Stimulated activated CD8-positive, alpha-beta memory T cell treated with anti-CD3 and anti-CD28 coated beads, Interleukin-15, amount 100 ng/mL, for 24 hours (primary cell): ENCODE measurements at places on chromosomes 1 and 21.

- DNase-seq, result no peak
These were observed 48.6 kb downstream of the MDM4 start for GRCh38 chr1:204564835-204565234.

- no peak for DNase-seq
These were observed 36.2 kb downstream of the UMODL1 start for GRCh38 chr21:42107177-42107880.

DNA sequence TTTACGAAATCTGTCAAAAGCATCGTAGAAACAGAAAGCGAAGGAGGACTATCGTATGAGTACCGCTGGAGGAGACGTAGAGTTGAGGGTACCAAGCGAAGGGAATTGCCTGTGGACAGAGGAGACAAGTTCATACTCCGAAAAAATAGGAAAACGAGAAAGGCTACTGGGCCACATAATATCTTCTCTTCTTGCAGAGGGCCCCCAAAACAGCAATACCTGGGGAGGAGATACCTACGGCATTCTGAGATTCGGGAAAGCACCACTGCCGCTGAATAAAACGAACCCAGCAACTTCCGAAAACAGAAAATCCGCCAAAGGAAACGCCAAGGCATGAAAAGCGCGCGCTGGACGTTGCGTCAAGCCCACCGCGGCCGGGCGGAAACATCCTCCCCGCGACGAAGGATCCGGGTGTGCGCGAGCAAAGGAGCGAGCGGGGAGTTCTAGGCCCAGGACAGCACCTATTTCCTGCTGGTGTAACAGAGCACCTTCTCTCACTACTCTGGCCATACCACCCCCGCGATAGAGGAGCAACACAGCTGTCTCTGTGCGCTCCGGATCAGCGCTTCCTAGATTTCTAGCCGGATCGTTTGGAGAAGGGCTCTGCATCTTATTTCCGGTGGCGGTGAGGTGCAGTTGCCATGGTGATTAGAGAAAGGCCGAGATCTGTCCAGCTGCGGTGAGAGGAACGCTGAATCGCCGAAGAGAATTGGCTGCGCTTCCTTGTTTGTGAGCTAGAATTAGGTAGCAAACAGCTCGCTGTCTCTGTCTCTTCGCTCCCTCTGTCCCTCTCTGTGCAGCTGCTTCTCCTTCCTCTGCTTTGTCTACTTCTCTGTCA, at the start of the genes EFCAB7 and ITGB3BP:
Gene EFCAB7 (plus strand): TSS at position 635 of the 838 bp plus-strand sequence. CDS start 2,048 bp downstream, outside the sequence.
Gene ITGB3BP (minus strand): TSS at position 335 of the 838 bp plus-strand sequence. CDS start 92 bp downstream, at position 243.
- peak; percentile 63 for DNase-seq

GRCh38 chr1:6358144-6358624, 35.4 kb downstream of the ACOT7 start:
- DNase-seq, result no peak

- no peak for DNase-seq
These were observed 130.0 kb downstream of the HS2ST1 start for GRCh38 chr1:87044424-87044823.

DNA sequence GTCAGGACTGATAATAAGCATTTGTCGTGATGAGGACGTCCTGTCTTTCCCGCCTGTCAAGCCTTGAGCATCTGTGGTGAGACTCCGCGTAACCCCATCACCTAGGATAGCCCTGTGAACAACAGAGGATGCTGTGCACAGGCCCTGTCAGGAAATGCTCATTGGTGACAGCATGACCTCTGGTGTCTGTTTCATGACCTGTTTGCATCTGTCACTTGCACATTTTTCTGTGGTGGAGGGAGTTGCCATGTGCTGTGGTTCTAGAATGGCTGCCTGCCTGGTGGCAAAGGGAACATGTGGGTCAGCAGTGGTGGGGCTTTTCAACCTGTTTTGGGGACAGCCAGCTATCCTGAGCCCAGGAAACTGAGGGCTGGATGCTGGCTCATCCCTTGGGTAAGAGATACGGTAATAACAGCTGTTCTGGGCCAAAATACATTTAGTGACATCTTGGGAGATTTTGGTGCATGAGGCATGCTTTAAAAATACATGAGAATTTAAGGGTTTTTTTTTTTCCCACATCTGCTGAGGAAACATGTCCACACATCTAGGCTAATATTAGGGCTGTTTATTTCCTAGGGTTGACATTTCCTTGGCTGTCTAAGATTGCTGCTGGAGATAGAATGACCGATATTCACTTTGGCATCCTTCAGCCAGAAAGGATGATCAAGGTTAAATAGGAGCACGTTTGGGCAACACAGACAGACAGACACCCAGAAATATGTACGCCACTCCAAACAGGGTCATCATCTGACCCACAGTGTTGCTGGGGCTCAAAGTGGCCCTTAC, 52.9 kb downstream of the KCNC4 start:
- no peak for DNase-seq

- no peak for DNase-seq
These were observed 2.8 kb upstream of the SPSB1 start for GRCh38 chr1:9289711-9290485.

DNA sequence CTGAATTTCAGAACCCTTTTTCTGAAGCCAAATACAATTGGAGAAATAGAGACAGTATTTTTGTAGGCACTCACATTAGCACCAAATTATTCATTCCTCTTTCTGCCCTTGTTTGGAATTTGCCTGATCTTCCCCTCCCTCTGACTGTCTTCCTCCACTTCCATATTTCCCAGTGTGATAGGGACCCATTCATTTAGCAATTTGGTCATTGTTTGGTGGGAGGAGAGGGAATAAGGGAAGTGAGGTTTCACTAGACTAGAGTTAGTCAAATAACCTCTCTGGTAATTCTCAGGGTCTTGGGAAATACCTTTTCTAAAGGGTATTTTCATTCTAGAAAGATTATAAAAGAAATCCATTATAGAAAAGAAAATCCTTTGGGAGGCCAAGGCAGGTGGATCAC, 31.0 kb upstream of the MTMR11 start:
- DNase-seq, result no peak

GRCh38 chr1:192817246-192817645, 8.4 kb downstream of the RGS2 start:
- no peak for DNase-seq

- no peak for DNase-seq
These were observed 2.2 kb downstream of the NFIA start for GRCh38 chr1:61084491-61085031.

GRCh38 chr1:55129194-55129728, 85.9 kb downstream of the USP24 start:
- no peak for DNase-seq

DNA sequence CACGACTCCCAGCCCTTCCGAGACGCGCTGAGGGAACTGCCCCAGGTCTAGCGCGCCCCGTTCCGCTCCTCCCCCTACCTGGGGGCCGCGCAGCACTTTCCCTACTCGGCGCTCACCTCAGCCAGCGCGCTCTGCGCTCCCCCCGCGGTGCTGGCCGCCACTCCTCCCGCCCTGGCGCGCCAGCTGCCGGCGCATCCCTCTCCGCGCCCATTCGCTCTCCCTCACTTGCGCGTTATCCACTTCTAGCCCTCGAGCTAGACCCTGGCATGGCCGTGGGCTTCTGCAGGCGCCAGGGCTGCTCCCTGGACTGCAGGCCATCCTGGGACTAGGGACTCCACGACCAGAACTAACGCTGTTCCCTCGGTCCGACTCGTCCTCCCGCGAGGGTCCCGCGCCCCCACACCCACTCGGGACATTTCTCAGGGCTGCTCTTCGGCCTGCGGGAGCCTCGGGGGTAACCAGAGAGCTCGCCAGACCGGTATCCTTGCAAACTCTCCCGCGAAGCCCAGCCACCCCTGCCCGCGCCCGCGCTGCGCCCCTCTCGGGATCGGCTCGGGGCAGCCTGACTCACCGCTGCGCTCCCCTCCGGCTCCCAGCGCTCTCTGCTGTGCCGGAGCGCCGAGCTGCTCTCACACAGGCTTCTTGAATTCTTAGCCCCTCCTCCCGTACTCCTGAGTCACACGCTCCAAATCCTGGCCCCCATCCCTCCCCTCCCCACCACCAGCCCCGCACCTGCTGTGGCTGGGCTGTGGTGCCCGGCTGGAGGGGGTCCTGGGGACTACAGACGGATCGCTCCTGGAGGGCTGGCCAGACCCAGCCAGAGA, at the start of gene NGF:
Gene NGF (minus strand): TSS at position 617 of the 824 bp plus-strand sequence. CDS start 51,454 bp downstream, outside the sequence.
- DNase-seq, result no peak

DNA sequence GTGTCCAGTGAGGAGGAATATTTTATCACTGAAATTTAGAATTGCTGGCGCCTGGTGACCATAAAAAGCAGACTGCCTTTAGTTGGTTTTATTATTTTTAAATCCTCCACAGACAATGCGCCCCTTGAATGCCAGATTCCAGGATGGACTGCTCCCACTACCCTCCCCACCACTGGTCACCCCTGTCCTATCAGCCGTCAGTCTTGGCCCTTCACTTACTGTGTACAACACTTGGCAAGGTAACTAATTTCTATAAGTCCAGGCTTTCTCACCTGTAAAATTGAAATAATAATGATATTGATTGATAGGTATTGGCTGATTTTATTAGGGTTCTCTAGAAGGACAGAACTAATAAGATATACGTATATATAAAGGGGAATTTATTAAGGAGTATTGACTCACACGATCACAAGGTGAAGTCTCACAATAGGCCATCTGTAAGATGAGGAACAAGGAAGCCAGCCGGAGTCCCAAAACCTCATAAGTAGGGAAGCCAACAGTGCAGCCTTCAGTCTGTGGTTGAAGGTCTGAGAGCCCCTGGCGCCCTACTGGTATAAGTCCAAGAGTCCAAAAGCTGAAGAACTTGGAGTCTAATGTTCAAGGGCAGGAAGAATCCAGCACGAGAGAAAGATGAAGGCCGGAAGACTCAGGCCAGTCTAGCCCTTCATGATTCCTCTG, 17.8 kb downstream of the RHEX start:
- no peak for DNase-seq

DNA sequence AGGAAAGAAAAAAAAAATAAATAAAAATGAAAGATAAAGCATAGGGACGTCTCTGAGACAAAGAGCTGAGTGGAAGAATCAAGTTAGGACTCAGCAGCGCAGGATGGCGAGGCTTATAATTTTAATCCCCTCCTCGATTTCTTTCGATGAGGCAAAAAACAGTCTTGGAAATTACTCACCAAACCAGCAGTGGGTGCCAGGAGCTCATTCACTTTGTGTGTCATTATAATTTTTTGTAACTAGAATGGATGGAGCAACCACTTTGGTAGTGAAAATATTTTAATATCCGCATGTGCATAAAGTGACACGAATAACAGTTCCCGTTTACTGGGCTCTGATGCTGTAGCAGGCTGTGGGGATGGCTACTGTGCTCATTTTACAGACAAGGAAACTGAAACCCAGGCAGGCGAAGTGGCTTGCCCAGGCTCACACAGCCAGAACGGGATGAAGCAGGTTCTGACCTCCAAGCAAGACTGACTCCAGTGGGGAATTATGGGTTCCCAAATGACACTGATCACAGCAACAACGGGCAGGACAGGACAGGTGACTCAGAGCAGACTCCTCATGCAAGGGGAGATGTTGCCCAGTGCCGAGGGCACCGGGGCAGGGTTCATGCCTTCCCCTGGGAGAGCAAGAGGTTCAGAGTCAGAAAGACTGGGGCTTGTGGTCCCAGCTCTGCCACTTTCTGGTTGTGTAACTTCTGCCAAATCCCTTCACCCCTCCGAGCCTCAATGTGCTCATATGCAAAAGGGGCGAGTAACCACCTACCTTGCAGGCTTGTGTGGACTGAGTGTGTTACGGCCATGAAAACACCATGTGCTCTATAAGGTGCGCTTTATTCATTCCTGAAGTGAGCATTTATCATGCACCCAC, 63.6 kb downstream of the RUNX3 start:
- no peak for DNase-seq

GRCh38 chr1:2299131-2299627, 71.1 kb downstream of the SKI start:
- no peak for DNase-seq

GRCh38 chr21:41641510-41641815, 125.4 kb downstream of the RIPK4 start:
- DNase-seq, result no peak

GRCh38 chr1:59071876-59072582, 224.9 kb upstream of the FGGY start:
- no peak for DNase-seq

- no peak for DNase-seq
These were observed 459 bp downstream of the FOXE3 start for GRCh38 chr1:47416319-47417169.

DNA sequence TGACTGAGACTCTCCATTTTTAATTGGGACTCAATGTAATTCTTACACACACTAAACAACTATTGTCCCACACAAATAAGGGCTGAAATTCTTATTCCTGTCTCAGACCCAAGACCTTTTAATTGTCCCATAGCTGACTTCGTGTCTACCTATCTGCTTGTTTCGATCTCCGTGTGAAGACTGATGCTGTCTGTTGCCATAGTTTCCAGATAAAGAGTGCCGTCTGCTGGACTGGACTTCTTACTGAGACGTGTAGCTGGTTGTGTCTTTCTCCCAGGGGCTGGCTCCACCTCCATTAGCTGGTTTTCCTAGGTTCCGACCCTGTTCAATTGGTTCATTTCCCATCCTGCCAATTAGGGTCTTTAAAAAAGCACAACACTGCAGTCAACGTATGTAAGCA, 235.3 kb upstream of the PLXNA2 start:
- no peak for DNase-seq

DNA sequence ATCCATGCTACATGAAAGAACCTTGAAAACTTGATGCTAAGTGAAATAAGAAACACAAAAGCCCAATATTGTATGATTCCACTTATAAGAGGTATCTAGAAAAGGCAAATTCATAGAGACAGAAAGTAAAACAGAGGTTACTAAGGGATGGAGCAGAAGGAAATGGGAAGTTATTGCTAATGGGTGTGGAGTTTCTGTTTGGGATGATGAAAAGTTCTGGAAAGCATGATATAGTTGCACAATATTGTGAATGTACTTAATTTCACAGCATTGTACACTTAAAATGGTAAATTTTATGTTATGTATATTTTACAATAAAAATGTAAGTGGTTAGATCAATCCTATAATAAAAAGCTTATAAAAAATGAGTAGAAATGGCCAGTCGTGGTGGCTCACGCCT, 1.6 kb upstream of the NECAP2 start:
- no peak for DNase-seq

GRCh38 chr1:77263708-77264107, 18.1 kb upstream of the AK5 start:
- no peak for DNase-seq

- no peak for DNase-seq
These were observed 41.8 kb upstream of the C1orf198 start for GRCh38 chr1:230909974-230910754.

DNA sequence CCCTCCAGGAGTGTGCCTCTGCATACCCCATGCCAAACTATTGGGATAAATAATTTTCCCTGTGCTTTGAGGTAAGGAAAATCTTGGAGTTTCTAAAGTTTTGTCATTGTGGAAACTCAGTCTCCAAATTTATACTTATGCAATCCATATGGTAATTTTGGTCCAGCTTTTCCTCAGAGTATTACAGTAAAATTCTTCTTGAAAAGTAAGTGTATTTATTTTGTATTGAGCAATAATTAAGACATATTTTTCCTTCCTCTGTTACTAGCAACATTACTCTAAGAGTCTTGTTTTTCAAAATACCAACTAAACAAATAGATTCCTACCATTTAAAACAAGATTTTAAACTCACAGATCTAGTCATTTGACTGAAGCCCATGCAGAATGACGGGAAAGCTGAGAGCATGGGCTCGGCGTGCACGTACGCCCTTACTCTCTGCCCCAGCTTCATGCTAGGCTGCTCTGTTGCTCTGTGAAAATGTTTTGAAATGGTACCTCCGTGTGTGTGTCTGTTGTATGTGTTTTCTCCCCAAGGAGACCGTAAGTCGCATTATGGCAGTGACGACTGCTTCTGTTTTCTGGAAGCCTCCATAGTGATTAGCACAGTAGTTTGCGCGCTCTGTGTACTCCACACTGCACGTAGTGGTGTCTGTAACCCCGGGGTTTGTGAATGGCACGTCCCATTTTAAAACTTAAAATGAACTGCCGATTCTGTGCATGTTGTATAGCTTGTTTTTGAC, 165.3 kb downstream of the SDCCAG8 start:
- DNase-seq, result no peak

GRCh38 chr1:63475761-63476160, 47.3 kb downstream of the ITGB3BP start:
- no peak for DNase-seq
